ENCODE measurements at places on chromosomes 5 and 9.

DNA sequence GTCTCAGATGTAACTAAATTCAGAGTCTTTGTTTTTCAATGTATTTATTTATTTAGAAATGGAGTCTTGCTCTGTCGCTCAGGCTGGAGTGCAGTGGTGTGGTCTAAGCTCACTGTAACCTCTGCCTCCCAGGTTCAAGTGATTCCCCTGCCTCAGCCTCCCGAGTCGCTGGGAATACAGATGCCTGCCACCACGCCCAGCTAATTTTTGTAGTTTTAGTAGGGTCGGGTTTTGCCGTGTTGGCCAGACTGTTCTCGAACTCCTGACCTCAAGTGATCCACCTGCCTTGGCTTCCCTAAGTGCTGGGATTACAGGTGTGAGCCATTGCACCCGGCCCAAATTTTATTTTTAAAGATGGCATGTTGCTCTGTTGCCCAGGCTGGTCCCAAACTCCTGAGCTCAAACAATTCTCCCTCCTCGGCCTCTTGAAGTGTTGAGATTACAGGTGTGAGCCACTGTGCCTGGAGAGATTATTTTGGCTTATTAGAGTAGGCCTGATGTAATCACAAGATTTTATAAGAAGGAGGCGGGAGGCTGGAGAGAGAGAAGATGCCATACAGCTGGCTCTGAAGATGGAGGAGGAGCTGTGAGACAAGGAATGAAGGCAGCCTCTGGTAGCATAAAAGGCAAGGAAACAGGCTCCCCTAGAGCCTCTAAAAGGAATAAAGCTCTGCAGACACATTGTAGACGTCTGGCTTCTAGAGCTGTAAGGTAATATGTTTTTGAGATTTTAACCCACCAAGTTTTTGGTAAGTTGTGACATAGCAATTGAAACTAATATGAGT is 12.9 kb upstream of the KLF9 start:
- DNase-seq, result no peak
- H3K4me1 ChIP-seq, result no peaks in the 10 kb centered on the region

DNA sequence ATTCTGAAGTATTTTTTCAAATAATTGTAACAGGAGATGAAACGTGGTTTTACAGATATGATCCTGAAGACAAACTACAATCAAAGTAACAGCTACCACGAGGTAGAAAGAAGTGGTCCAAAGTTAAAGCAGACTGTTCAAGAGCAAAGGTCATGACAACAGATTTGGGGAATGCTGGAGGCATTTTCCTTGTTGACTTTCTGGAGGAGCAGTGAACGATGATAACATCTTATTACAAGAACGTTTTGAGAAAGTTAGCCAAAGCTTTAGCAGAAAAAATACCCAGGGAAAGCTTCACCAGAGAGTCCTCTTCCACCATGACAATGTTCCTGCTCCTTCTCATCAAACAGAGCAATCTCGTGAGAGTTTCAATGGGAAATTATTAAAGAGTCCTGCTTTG is 145.4 kb upstream of the NREP start:
- no peaks in the 10 kb centered on the region for H3K4me1 ChIP-seq
- no peak overlapping the region for H3K27ac ChIP-seq
- H3K36me3 ChIP-seq, result no peaks in the 10 kb centered on the region
- no peak for DNase-seq

DNA sequence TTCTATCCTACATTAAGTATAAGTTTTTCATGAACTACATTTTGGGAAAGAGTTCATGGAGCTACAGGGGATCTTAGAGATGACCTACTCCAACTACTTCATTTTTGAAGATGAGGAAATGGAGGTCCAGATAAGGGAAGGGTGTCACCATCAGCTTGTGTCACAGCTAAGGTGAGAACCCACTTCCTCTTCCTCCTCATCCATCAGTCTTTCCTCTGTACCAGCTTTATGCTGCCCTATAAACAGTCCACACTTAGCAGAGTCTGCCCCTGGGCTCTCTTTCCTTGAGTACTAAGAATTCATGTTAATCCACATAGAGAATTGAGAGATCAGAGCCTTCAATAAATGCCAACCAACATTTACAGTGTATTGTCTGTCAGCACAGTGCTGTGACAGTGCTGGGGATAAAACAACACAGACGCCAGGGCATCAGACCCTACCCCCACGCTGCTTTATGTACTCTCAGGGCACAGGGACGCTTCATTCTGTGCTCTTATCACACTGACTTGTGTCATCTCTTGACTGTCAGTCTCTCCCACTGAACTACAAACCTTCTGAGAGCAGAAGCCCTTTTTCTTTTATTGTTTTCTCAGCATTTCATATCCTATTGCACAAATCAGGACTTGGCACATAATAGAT is 22.1 kb downstream of the ADRB2 start:
- no peak for DNase-seq
- H3K27ac ChIP-seq, result no peak overlapping the region
- H3K36me3 ChIP-seq, result no peaks in the 10 kb centered on the region

DNA sequence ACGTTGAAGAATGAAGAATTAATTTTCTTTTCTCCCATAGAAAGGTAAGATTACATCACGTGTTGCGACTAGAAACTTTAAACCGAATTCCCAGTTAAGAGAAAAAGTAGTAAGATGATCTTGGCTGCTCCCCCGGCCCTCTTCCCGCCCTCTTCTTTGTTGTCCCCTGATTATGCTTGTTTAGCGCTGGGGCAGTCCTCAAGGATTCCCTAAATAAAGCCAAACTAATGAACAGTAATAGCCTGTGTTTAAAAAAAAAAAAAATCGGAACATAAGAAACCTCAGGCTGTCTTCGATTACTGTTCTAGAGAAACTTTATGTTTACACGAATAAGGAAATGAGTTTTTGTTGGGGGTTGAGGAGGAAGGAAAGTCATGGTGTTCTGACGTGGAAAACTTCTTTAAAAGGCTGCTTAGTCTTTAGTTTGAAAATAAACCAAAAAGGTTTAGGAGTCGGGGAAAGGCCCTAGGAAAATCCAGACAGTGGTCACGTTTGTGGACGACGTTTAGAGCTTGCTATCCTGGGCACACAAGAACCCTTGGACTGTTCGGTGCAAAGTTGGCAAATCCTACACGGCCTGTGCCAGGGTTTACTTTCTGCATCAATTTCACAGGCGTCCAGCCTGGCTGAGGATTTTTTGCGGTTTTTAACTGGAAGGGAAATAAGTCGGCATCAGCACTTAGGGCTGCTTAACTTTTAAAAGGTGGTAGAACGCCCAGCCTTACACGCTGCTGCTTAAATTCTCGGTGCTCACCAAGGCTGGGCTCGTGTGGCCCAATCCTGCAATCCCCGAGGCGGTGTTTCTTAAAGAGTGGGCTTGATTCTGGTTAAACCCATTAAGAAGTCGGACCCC is 1.1 kb upstream of the MAT2B start:
- H3K27me3 ChIP-seq, result no peaks in the 10 kb centered on the region
- DNase-seq, result peak; percentile 71
- peak overlapping the region; percentile 78 for H3K4me3 ChIP-seq
- no peaks in the 10 kb centered on the region for H3K36me3 ChIP-seq
- H3K4me1 ChIP-seq, result peaks cover under 1% of the 10 kb centered on the region

GRCh38 chr5:146815411-146815810 is 63.1 kb downstream of the PPP2R2B start:
- no peak for DNase-seq
- H3K27me3 ChIP-seq, result no peaks in the 10 kb centered on the region
- H3K4me1 ChIP-seq, result no peaks in the 10 kb centered on the region
- no peaks in the 10 kb centered on the region for H3K36me3 ChIP-seq

DNA sequence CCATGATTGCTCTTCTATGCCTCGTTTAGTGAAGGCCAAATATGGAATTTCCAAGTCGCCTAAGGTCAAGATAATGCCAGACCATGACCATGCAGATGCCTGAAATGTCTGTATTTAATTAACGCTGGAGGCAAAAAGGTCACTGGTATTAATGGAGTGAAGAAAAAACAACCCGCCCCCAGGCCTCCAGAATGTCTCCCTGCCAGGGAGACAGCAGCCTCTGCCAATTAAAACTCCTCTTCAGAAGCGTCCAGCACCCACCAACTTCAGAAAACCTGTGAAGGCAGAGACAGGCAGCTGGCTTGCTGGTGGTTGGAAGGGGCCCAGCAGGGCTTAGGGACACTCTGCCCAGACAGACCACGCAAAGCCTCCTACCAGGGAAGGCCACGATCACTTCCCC is 94.4 kb downstream of the VAV2 start:
- H3K27ac ChIP-seq, result no peak overlapping the region
- H3K4me1 ChIP-seq, result no peaks in the 10 kb centered on the region
- no peaks in the 10 kb centered on the region for H3K36me3 ChIP-seq
- H3K4me3 ChIP-seq, result no peak overlapping the region
- no peak for DNase-seq

GRCh38 chr9:76896035-76896434 is 9.9 kb downstream of the PRUNE2 start:
- H3K4me3 ChIP-seq, result no peak overlapping the region
- peaks cover 5% of the 10 kb centered on the region for H3K4me1 ChIP-seq
- no peaks in the 10 kb centered on the region for H3K27me3 ChIP-seq
- DNase-seq, result no peak

GRCh38 chr9:73683862-73684591 is 532.4 kb downstream of the ANXA1 start:
- H3K27ac ChIP-seq, result no peak overlapping the region
- no peaks in the 10 kb centered on the region for H3K36me3 ChIP-seq
- DNase-seq, result no peak
- no peak overlapping the region for H3K4me3 ChIP-seq

DNA sequence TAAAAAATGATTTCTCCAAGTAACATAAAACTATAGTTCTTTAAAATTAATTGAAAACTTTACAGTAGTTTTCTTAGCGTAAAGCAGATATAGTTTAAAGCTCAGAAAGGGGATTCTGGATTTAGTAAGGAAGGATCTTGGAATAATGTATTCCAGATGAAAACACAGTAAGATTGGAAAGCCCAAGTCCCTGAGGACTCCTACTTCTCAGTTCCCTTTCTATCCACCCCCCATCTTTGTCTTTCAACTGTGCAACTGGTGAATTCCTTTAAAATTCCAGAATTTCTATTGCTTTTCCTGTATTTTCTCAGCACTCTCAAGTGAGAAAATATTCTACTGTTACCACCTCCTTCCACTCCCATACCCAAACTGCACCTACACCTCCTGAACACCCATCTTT is 184.5 kb upstream of the FBN2 start:
- DNase-seq, result no peak
- H3K36me3 ChIP-seq, result no peaks in the 10 kb centered on the region
- H3K4me1 ChIP-seq, result no peaks in the 10 kb centered on the region
- no peak overlapping the region for H3K4me3 ChIP-seq

GRCh38 chr9:109335929-109336328 is 15.1 kb upstream of the EPB41L4B start:
- H3K27me3 ChIP-seq, result no peaks in the 10 kb centered on the region
- no peak overlapping the region for H3K27ac ChIP-seq

DNA sequence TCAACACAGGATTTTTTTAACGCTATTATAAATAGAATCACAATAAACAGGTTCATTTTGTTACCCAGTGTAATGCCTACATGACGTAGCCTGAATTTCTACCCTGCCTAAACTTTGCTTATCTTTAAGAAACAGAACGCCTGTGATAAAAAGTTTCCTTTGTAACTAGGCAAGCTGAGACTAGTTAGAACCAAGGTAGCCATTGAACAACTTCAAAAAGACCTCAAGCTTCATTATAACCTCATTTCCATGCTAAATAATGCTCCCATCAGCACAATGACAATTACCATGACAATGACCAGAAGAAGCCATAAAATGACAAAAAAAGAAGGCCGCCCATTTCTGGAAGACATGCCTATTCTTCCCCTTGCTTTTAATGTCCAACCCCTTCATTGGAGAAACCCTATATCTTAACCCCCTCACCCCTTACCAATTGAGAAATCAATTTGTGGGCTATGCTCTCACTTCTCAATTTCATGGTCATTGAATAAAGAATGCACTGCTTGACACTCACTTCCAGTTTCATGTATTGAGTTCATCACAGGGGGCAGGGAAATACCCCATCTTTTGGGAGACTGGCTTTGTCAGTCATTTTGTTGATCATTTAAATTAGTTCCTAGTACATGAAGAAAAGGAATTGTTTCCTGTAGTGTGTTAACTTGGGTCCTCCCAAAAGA is 276.8 kb downstream of the MCTP1 start:
- no peak overlapping the region for H3K27ac ChIP-seq
- no peaks in the 10 kb centered on the region for H3K4me1 ChIP-seq
- no peak overlapping the region for H3K4me3 ChIP-seq
- no peaks in the 10 kb centered on the region for H3K36me3 ChIP-seq
- no peak for DNase-seq
- H3K27me3 ChIP-seq, result no peaks in the 10 kb centered on the region

DNA sequence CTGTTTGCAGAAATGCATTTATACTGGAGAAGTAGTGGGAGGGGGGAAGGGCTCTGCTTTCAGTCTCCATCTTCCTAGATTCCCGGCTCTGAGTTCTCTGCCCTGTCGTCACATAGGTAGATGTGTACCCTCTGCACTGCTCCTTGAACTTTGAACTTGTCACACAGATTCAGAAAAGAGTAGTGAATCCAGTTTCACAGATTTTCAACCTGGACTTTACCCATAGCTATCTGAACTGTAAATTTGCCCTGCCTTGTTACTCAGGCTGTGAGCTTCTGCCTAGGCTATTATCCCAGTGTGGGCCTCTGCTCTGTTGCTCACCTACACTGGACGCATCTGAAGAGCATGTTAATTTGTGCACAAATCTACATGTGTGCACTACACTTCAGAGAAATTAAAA is 12.8 kb upstream of the C9orf152 start:
- no peak overlapping the region for H3K4me3 ChIP-seq
- peak; percentile 62 for DNase-seq
- no peak overlapping the region for H3K27ac ChIP-seq
- no peaks in the 10 kb centered on the region for H3K36me3 ChIP-seq
- no peaks in the 10 kb centered on the region for H3K27me3 ChIP-seq

DNA sequence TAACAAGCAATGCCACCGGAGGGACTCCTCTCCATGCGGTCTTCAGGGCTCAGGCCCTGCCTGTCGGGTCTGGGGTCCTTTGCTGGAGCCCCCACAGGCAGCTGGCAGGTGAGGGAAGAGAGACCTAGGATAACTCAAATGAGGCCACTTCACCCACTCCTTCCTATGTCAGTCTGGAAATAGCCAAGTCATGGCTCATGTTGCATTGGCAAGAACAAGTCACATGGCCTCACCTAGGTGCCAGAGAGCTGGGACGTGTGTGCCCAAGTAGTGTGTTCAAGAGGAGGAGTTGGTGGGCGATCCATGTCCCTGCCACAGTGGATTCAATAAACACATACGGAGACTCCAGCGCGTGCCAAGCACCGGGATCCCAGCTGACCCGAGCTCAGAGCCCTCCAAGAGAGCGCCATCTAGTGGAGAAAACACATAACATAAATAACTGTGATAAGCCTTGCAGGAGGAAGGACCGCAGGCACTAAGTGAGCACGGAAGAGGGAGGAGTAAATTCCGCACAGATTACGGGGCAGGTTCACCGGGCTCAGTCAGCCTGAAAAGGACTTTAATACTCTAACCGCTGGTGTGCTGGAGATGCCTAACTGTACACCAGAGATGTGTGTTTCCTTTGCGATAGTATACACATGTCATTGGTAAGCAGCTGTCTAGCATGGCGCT is 580.8 kb downstream of the CCDC171 start:
- DNase-seq, result peak; percentile 40
- no peak overlapping the region for H3K4me3 ChIP-seq
- no peaks in the 10 kb centered on the region for H3K27me3 ChIP-seq
- no peaks in the 10 kb centered on the region for H3K36me3 ChIP-seq
- no peak overlapping the region for H3K27ac ChIP-seq

Data from colonic mucosa (tissue), 4 donors.